ENCODE measurements at places on chromosomes 1 and 21.
A peak's percentile ranks its signal among the peaks of the same experiment; 100 is the strongest.

GRCh38 chr1:17507915-17508314 lies 31.6 kb upstream of the ARHGEF10L start:
- H3K4me1 ChIP-seq: no peaks in the 10 kb centered on the region
- peaks cover 3% of the 10 kb centered on the region for H3K27me3 ChIP-seq
- no peak overlapping the region for H3K4me3 ChIP-seq

- H3K27ac ChIP-seq: no peak overlapping the region
- no peak overlapping the region for H3K4me3 ChIP-seq
- peaks cover 8% of the 10 kb centered on the region for H3K27me3 ChIP-seq
- DNase-seq: no peak
Measured at GRCh38 chr1:107183011-107183410, 42.2 kb downstream of the NTNG1 start.

- H3K27me3 ChIP-seq: peaks cover 26% of the 10 kb centered on the region
- no peaks in the 10 kb centered on the region for H3K4me1 ChIP-seq
- H3K4me3 ChIP-seq: no peak overlapping the region
- DNase-seq: no peak
Measured at GRCh38 chr1:17553975-17554700, 14.6 kb downstream of the ARHGEF10L start.

- no peak for DNase-seq
- H3K27ac ChIP-seq: peak within 1 kb of the TSS; percentile 27
- peaks cover 21% of the 10 kb centered on the region for H3K4me1 ChIP-seq
- H3K27me3 ChIP-seq: no peaks in the 10 kb centered on the region
Measured at GRCh38 chr1:156060937-156061636, at the start of gene RAB25. Gene RAB25, plus strand, starts transcription at chr1:156061160. Its CDS starts 241 bp downstream, at chr1:156061401.
